ENCODE measurements at places on chromosomes 3 and 15. TPM values are rescaled to one million over a fixed set of nuclear protein-coding genes. Genes with fewer than 3 reads are reported as not detected.

PLA2G4E gene
- not detected for total RNA-seq

ST3GAL6 gene
- 2.2 TPM for total RNA-seq

MYD88 gene
- total RNA-seq: 10.3 TPM

CCR3 gene
- total RNA-seq: not detected

ACTC1 gene
- not detected for total RNA-seq

TYRO3 gene
- total RNA-seq: 6.2 TPM

STARD9 gene
- 9.4 TPM for total RNA-seq

CRYGS gene
- total RNA-seq: 0.88 TPM

FBXL2 gene
- total RNA-seq: 23.6 TPM

CLDN16 gene
- total RNA-seq: under 0.01 TPM

PDCD7 gene
- 19.5 TPM for total RNA-seq

CFAP92 gene
- not detected for total RNA-seq

SCN10A gene
- not detected for total RNA-seq

SH3BP5 gene
- total RNA-seq: 65.4 TPM

GABRA5 gene
- not detected for total RNA-seq

GPR171 gene
- total RNA-seq: not detected

CPEB1 gene
- total RNA-seq: 29.2 TPM
